Natural killer cell (primary cell): ENCODE measurements at places on chromosomes 13 and 19. TPM values are rescaled to one million over a fixed set of nuclear protein-coding genes. Genes with fewer than 3 reads are reported as not detected.

DNA sequence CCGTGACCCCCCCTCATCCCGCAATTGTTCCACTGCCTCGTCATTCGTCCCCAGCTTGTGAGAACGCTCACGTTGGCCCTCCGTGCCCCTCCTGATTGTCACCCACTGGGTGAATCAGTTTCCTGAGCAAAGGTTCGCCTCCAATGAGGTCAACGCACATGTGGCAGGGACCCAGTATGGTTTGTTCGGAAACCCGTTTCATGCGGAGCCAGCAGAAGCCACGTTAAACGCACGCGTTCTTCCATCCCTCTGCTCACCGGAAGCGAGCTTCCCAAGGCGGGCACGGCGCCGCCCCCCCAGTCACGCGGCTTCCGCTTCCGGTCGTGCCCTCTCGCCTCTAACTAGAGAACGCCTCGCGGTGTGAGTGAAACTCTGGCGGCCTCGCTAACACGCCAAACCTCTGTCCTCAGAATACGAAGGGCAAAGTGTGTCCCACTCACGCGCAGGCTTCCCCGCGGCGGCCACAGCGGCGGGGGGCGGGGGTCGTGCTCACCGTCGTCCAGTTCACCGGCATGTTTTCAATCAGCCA is 18.0 kb upstream of the CFAP97D2 start:
- DNase-seq, result peak; percentile 20
- H3K4me3 ChIP-seq, result no peak overlapping the region
- no peaks in the 10 kb centered on the region for H3K27me3 ChIP-seq
- peaks cover 53% of the 10 kb centered on the region for H3K4me1 ChIP-seq

DNA sequence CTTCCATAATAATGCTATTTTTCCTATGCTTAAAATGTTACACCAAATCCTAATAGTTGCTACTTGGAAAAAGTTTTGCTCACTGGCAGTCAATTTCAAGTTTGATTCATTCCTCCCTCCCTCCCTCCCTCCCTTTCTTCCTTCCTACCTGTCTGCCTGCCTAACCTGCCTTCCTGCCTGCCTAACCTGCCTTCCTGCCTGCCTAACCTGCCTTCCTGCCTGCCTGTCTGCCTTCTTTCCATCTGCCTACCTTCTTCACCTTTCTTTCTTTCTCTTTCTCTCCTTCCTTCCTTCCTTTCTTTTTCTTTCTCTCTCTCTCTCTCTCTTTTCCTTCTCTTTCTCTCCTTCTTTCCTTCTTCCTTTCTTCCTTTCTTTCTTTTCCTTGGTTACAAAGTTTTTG is 418.7 kb downstream of the PCDH9 start:
- no peaks in the 10 kb centered on the region for H3K4me1 ChIP-seq
- DNase-seq, result no peak
- no peak overlapping the region for H3K27ac ChIP-seq
- no peaks in the 10 kb centered on the region for H3K27me3 ChIP-seq
- no peak overlapping the region for H3K4me3 ChIP-seq

SIAH3 gene
- not detected for total RNA-seq

GRCh38 chr19:30676990-30677679 is 305.0 kb downstream of the ZNF536 start:
- no peak overlapping the region for H3K27ac ChIP-seq
- H3K4me3 ChIP-seq, result no peak overlapping the region
- no peaks in the 10 kb centered on the region for H3K36me3 ChIP-seq

GRCh38 chr13:23963184-23963931 is 66.1 kb upstream of the C1QTNF9B start:
- no peak overlapping the region for H3K27ac ChIP-seq
- H3K36me3 ChIP-seq, result no peaks in the 10 kb centered on the region
- H3K27me3 ChIP-seq, result no peaks in the 10 kb centered on the region
- no peak overlapping the region for H3K4me3 ChIP-seq
- peaks cover 12% of the 10 kb centered on the region for H3K4me1 ChIP-seq

GPALPP1 gene
- total RNA-seq, result 32.4 TPM

DNA sequence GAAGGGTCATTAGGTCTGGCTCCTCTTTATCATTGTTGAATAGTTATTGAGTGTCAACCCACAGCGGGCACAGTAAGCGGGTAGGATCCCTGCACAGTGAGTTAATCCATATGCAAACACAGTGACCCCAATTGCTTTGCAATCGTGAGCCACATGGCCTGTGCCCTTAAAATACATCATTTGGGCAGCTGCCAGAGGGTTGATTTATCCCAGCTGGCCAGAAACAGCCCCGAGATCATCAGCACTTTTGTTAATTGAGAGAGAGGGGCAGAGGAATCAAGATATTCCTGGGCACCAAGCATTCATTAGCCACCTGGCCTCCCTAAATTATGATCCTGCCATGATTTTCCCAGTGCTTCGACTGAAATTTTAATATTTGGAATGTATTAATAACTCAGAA is 9.8 kb upstream of the CNMD start:
- H3K27ac ChIP-seq, result no peak overlapping the region
- no peak for DNase-seq
- no peaks in the 10 kb centered on the region for H3K4me1 ChIP-seq
- H3K4me3 ChIP-seq, result no peak overlapping the region
- peaks cover 3% of the 10 kb centered on the region for H3K27me3 ChIP-seq

- no peaks in the 10 kb centered on the region for H3K36me3 ChIP-seq
- H3K4me1 ChIP-seq, result no peaks in the 10 kb centered on the region
- DNase-seq, result no peak
- no peak overlapping the region for H3K27ac ChIP-seq
- H3K27me3 ChIP-seq, result no peaks in the 10 kb centered on the region
These were observed 223.2 kb downstream of the FGF9 start for GRCh38 chr13:21894091-21894490.

NLRP11 gene
- not detected for total RNA-seq

DNA sequence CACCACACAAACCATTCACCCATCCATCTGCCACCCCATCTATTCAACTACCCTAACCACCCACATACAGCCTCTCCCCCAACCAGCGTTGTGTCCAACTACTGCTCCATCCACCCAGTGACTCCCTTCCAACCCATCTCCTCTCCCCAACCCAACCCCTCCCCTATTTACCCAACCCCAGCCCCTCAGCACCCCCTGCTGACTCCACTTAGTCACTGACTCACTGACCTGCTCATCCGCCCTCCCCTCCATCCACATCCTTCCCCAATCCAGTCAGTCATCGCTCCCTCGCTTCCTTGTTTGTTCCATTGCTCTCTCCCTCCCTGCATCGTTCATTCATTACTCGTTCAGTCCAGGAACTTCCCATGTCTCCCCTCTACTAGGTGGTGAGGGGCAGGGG is 39.2 kb downstream of the KCNC3 start:
- no peak overlapping the region for H3K27ac ChIP-seq
- no peaks in the 10 kb centered on the region for H3K36me3 ChIP-seq

DNA sequence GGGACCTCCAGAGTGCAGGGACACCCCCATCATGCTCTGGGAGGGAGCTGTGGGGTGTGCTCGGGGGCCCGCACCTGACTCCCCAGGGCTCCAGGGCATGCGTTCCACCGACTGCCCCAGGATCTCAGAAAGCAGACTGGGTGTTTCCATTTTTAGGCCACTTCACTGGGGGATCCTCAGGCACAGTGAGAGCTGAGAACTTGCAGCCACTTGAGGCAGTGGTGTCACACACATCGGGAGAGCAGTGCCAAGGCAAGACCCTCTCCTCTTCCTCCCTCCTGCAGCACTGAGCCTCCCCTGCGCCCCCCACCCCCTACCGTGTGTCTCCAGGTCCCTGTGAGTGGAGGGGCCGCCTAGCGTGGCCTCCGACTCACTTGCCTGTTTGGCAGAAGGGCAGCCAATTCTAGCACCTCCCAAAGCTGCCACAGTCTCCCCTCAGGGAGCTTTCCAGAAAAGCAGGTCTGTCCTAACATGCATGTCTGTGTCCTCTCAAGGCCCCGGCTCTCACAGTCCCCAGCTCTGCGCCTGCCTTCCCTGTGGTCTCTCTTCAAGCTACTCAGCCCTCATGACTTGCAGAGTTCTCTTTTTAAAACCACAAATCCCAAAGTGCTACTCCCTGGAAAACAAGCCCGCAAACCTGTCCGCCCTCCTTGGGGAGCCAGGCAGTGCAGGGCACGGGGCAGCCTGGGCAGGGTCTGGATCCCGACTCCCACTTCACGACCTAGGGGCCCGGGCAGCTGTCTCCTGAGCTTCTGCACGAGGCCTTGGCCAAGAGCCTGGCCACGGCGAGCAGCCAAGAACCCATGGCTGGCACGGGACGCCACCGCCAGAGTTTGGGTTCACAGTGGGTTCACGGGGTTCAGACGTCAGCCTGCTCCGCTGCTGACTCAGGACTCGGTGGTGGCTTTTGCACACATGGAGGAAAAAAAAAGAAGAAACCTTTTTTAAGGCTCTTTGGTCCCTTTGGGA is 94.1 kb downstream of the STK24 start:
- no peak overlapping the region for H3K4me3 ChIP-seq
- DNase-seq, result peak; percentile 38
- H3K27ac ChIP-seq, result no peak overlapping the region
- H3K4me1 ChIP-seq, result peaks cover 42% of the 10 kb centered on the region
- H3K27me3 ChIP-seq, result no peaks in the 10 kb centered on the region
- H3K36me3 ChIP-seq, result no peaks in the 10 kb centered on the region

BCKDHA gene
- 26.5 TPM for total RNA-seq

DNA sequence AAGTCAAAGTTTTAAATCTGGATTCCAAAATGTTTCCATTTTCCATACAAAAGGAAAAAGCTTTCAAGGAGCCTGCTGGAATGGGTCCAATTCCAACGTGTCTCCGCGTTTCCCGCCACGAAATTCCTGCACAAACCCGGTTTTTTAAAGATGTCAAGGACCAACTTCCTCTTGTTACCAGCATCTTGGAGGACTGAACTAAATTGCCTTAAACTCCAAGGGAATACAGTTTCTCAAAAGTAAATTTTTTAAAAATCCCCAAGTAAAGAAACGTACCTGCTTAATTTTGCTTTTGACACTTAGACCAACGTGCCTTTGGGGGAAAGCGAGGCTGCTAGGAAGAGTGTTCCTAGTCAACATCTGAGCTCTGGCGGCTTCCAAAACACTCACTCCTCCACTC is 12.3 kb upstream of the SOX1 start:
- no peak overlapping the region for H3K4me3 ChIP-seq
- no peaks in the 10 kb centered on the region for H3K4me1 ChIP-seq
- H3K27me3 ChIP-seq, result peaks cover 35% of the 10 kb centered on the region
- no peaks in the 10 kb centered on the region for H3K36me3 ChIP-seq

GRCh38 chr13:109857325-109857724 is 70.9 kb upstream of the IRS2 start:
- no peaks in the 10 kb centered on the region for H3K36me3 ChIP-seq
- DNase-seq, result no peak
- H3K27ac ChIP-seq, result no peak overlapping the region
- no peaks in the 10 kb centered on the region for H3K27me3 ChIP-seq
- no peak overlapping the region for H3K4me3 ChIP-seq
- no peaks in the 10 kb centered on the region for H3K4me1 ChIP-seq

DNA sequence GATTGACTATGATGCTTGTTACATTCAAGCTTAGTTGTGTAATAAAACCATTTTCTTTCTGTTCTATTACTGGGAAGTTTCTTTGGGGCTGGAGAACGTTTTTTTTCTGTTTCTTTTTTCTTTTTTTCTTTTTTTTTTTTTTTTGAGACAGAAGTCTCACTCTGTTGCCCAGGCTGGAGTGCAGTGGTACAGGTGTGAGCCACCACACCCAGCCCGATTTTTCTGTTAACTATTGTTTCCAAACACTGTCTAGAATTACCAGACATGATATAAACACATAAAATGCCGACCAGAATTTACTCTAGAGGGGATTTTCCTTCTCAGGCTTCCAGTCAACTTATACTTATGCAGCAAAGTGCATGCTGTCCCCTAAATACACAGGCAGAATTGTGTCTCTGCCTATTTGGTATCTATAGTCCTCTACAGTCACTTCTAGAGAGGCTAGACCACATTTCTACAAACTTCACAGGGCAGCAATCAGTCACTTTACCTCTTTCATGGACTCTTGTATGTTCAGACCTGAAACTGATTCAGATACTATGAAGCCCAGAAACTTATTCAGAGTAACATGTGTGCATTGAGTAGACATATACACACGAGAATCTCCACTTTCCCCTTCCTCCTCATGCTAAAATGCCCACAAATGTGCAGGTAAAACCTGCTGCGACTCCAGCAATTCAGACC is 121.2 kb downstream of the ZNF737 start:
- no peaks in the 10 kb centered on the region for H3K36me3 ChIP-seq
- no peaks in the 10 kb centered on the region for H3K27me3 ChIP-seq
- DNase-seq, result peak; percentile 22
- no peak overlapping the region for H3K27ac ChIP-seq
- no peaks in the 10 kb centered on the region for H3K4me1 ChIP-seq

GRCh38 chr19:52189735-52190486 is at the start of gene PPP2R1A:
TSS of gene PPP2R1A (plus strand) at chr19:52190052. CDS start at chr19:52190097, 45 bp downstream.
- peaks cover 4% of the 10 kb centered on the region for H3K36me3 ChIP-seq
- H3K27ac ChIP-seq, result peak within 1 kb of the TSS; percentile 87
- DNase-seq, result peak; percentile 100
- H3K4me1 ChIP-seq, result peaks cover 36% of the 10 kb centered on the region

GRCh38 chr13:40993987-40994386 is 25.1 kb downstream of the ELF1 start:
- no peak for DNase-seq
- H3K4me1 ChIP-seq, result peaks cover 29% of the 10 kb centered on the region
- no peak overlapping the region for H3K27ac ChIP-seq
